Activated naive CD4-positive, alpha-beta T cell (primary cell): ENCODE measurements at places on chromosomes 12 and 14.

- no peak for DNase-seq
Measured at GRCh38 chr12:109517619-109518018, 40.2 kb downstream of the UBE3B start.

DNA sequence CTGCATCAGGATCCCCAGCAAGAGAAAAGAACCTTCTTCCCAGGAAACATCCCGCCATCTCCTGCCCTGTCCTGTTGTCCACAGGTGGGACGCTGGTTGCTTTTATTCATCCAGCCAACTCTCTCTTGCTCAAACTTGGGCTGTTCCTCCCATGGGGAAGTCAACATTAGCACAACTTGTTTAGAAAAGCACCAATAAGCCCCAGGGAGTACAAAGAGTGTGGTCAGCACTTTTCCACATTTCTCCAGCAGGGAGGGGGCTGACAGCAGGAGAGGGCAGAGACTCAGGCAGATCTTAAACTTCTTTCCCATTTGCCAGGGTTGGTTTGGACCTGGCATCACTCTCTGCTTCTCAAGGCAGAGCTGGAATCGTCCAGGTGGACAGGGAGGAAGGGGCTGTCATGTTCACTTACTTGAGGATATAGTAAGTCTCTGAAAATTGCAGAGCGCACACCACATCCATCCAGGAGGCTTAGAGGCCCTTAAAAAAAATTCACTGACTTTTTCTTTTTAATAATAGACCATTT is 74.9 kb downstream of the RBM19 start:
- DNase-seq: no peak

- no peak for DNase-seq
Measured at GRCh38 chr12:24839268-24839791, 109.6 kb downstream of the BCAT1 start.

DNA sequence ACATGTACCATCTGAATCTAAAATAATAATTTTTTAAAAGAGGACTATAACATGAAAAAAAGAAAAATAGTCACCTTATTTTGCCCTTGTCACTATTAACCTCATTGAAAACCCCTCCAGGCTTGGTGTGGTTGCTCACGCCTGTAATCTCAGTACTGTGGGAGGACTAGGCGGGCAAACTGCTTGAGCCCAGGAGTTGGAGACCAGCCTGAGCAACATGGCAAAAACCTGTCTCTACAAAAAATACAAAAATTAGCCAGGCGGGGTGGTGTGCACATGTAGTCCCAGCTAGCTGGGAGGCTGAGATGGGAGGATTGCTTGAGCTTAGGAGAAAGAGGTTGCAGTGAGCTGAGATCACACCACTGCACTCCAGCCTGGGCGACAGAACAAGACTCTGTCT is 126.3 kb upstream of the KRAS start:
- DNase-seq: no peak

- peak; percentile 13 for DNase-seq
Measured at GRCh38 chr14:76953311-76953945, 75.1 kb downstream of the IRF2BPL start.

DNA sequence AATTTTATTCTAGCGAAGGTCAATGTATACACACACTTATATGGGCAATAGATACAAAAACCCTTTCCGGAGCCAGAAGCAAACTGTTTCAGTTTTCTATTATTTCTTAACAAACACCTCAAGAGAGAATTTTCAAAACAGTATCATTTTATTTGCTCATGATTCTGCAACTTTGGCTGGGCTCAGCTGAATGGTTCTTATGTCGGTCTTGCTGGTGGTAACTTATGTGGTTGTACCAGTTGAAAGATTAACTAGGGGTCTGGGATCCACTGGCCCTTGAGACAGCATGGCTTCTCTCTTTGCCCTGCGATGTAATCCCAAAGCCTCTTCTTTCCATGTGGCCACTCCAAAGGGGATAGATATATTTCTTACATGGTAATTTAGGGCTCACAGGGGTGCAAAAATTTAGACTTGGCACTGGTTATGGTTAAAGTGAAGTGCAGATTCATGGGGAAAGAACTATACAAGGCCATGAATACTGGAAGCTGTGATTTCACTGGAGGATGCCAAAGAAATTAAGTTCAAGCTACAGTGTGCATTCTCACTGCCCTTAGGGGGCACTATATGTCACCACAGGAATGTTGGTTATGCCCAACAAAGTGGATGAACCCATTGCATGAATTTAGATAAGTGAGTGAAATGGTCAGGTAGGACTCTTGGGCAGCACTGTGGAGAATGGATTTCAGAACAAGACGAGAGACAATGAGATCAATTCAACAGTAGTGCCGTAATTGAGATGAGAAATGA is 94.3 kb upstream of the NAV3 start:
- DNase-seq: no peak
